ENCODE measurements at places on chromosomes 6 and 20.

DNA sequence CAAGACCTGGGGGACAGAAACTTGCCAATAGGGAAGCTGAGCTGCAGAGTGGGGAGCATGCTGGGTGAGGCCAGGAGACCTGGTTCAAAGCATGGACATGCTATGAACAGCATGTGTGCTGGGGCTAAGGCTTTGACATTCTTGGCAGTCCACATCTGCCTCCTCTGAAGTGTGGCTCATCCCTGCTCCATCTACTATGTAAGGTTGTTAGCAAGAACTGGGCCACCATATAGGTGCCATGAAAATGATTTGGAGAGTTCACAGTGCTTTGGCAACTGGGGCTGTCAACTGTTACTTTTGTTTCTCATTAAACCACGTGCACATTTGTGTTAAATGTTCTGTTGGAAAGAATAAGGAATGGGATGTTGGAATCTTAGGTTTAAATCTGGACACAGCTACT lies 311.1 kb downstream of the CDC5L start:
- DNase-seq, result no peak

DNA sequence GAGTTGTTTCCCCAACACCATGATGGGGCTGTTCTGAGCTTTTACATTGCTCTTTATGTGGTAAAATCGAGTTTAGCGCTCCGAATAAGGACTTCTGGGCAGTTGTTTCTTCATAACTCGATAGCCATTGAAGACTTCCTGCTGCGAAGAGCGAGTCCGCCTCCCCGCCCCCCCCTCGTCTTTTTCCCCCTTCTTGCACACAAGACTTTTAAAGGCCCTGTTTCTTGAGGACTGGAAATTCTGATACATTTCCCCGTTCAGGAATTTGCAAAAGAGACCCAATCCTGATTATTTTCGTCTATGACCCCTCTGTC lies 1.5 kb upstream of the CITED2 start:
- DNase-seq, result no peak

- no peak for DNase-seq
Observed at GRCh38 chr6:131290955-131291354, 155.7 kb downstream of the AKAP7 start.

GRCh38 chr6:139990026-139990686 lies 615.7 kb upstream of the CITED2 start:
- DNase-seq, result no peak

- no peak for DNase-seq
Observed at GRCh38 chr6:13946506-13946905, 21.8 kb downstream of the RNF182 start.

DNA sequence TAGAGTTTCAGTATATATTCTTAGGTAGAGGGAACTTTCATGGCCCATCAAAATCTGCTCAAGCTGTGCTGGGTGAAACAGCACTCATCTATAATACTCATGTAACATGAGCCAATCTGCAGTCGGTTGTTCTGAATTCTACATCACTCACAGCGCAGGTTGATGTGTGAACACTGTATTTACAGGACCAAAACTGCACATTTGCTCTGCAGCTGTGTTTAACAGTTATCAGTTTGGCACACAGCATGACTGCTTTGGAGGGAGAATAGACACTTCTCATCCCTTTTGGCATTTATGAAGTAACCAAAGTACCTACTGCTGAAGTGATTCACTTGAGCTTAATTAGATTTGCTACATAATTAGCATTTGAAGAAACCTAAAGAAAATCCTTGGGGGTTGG lies 225.1 kb downstream of the BCKDHB start:
- no peak for DNase-seq

DNA sequence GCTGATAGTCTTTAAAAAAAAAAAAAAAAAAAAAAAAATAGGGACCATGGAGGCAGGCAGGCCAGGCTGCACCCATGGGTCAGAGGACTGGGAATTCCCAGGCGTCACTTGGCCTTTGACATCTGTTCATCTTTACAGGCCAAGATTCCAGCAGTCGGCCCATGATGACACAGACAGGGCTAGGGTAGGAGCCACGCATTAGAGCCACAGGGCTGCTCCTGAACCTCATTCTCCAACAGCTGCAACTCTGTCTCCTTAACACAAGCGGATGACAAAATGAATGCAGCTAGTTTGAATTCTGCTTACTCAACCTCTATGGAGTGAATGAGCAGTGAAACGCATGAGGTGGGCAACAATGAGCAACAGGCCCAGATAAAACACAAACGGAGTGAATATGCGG lies 126.4 kb downstream of the LY86 start:
- no peak for DNase-seq

GRCh38 chr6:131807644-131808459 lies at the start of gene ENPP1:
TSS of gene ENPP1 (plus strand) at chr6:131808020. CDS start at chr6:131808036, 16 bp downstream.
- DNase-seq, result peak; percentile 10

- DNase-seq, result no peak
Observed at GRCh38 chr6:166354143-166354542, 11.8 kb upstream of the SFT2D1 start.

DNA sequence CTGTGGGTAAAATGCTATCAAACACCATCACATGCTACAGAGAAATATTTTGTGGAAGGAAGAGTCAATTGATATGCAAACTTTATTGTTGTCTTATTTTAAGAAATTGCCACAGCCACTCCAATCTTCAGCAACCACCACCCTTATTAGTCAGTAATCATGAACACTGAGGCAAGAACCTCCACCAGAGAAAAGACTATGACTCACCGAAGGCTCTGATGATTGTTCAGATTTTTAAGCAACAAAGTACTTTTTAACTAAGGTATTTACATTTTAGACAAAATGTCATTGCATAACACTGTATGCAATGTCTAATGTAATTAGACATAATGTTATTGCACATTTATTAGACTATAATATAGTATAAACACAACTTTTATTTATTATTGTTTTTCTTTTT lies 26.2 kb upstream of the MMP24 start:
- DNase-seq, result no peak

DNA sequence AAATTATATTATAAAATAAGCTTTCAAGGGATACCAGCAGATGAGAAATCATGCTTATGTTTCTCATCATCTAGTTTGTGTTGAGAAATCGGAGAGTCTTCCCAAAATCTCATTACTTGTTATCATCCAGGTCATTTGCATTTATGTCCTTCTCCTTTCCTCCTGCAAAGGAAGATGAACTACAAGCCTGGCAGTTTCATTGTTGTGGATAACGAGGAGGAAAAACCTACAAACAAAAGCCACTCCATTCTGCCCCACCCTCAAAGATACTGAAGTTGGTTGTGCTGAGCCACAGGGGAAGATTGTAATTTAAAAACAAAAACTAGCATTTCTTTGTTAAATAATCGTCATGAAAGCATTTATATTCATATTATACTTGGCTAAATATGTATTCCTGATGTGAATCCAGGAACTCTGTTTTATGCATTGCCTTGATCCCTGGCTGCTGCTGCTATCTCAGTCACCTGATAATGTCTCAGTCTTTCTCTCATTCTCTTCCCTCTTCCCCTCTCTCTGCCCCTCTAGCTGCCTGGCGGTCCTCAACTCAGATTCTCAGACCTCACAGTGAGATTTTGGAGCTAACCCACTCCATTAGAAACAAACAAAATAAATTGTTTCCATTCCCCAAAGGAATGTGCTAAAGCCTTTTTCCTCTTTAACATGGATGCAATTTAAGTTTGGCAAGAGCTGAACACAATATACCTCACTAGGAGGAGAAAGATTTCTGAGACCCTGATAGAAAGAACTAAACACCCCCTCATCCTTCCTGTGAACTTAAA lies 185.3 kb downstream of the ADAT2 start:
- DNase-seq, result no peak

GRCh38 chr6:77462359-77463307 lies 658 bp downstream of the HTR1B start:
- DNase-seq, result no peak

- no peak for DNase-seq
Observed at GRCh38 chr6:3841711-3842565, 7.2 kb upstream of the FAM50B start.

DNA sequence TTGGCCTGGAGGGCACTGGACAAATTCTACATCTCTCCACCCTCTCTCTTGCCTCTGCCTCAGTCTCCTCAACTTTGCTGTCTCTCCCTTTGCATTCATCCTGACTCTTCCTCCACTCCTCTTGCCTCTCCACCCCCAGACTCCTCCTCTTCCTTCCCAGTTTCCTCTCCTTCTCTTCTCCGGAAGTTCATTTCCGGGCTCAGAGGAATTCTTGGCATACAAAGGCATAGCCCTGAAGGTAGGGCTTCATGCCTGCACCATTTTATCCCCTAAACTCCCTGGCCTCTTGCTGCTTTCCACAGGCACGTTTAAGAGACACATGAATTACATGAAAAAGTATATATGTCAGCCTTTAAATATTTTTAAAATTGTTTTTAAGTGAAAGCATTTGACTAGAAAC lies 10.6 kb downstream of the BFSP1 start:
- DNase-seq, result no peak

- DNase-seq, result no peak
Observed at GRCh38 chr6:29949934-29950333, 7.6 kb downstream of the HLA-A start.

GRCh38 chr6:39083231-39083634 lies 31.8 kb downstream of the SAYSD1 start:
- DNase-seq, result no peak

DNA sequence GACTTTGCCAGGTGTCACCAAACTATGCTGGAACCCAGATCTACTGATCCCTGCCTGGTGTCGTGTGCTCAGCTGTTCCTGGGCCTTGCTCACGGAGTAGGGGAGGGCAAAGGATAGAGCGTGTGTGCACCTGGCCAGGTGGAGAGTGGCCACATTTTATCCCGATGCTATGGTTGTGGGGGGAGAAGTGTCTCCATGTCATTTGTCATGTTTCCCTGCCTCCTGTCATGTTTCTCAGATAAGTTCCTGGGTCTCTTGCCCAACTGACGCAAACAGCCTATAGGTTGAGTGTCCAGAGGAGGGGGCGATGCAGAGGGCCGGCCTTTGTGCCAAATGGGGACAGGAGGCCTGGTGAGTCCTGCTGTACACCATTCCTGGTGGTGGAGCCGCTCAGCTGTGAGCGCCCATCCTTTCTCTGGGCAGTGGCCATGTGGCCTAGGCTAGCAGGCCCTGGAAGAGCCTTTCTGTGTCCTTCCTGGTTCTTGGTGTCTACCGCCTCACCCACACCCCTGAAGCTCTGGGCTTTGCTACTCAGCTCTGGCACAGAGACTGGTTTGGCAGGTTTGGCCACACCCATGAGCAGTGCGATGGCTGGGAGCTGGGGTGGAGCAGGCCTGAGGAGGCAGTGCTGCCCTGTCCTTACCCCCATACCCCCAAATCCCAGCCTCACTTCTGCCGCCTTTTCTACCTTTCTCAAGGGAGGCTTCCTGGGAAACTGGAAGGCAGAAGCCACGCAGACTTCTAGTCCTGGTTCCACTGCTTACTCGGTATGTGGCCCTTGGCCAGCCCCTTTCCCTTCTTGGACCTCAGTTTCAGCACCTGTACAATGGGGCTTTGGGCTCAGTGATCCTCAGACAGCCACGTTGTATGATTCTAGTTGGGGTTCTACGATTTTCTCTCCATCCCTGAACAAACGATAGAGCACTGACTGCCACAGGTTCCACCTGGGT lies 32.3 kb upstream of the EPB41L1 start:
- no peak for DNase-seq

DNA sequence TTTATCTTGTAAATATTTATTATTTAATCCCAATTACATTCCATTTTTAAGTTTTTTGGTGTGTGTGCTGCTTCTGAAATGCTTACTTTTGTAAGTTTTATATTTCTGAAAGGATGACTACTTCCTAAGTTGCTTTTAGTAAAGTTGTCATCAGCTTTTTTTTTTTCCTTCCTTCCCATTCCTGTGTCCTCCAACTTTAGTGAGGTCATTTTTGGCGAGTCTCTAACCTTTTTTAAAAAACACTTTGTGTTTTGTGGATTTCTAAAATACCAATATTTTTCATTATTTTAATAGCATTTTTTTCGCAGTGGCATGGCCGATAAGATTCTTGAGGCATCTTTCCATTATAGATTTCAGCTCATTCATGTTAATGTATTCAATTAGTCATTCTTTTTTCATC lies 30.9 kb downstream of the FIG4 start:
- no peak for DNase-seq

GRCh38 chr6:44701637-44702101 lies 314.2 kb downstream of the CDC5L start:
- DNase-seq, result no peak

- no peak for DNase-seq
Observed at GRCh38 chr20:19211661-19212468, 577 bp upstream of the SLC24A3 start.

GRCh38 chr20:59661621-59662020 lies 57.3 kb downstream of the PHACTR3 start:
- DNase-seq, result no peak

- DNase-seq, result no peak
Observed at GRCh38 chr20:60009318-60009717, 51.1 kb downstream of the CDH26 start.

DNA sequence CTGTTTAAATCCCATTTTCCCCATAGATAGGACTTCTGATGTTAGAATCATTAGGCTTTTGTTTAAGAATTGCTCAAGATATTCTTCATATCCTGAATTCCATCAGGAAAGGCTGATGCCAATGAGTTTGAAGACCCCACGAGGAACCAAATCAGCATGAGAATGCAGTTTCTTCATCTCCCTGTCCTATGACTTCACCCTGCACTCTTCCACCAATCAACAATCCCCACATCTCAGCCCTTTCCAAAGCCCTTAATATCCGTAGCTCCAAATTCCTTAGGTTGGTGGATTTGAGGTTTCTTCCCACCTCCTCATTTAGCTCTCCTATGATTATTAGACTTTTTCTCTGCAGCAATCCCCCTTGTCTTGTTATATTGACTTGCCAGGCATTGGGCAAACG lies 88.3 kb upstream of the PRND start:
- no peak for DNase-seq

DNA sequence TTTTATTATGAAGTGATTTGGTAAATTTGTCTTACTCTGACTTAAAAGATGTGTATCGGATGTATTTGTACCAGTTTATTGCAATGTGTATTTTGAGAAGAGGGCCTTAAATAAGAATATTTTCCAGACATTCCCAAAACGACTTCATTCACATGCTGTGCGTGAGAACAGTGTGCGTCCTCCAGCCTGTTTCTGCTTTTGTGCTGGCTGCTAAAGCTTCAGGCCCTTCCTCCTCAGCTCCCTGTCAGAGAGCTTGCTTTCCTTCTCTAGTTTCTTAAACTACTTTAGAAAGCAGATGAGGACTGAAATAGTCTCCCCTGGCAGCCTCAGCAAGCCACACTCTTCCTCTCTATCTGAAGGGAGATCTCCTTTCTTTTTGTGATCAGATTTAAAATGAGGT lies 157.8 kb downstream of the SAMD5 start:
- no peak for DNase-seq

GRCh38 chr6:153997221-153997620 lies 41.8 kb upstream of the OPRM1 start:
- no peak for DNase-seq

GRCh38 chr20:50799176-50799889 lies 4.5 kb downstream of the BCAS4 start:
- no peak for DNase-seq
